ENCODE measurements at places on chromosomes 13 and 19. TPM values are rescaled to one million over a fixed set of nuclear protein-coding genes. Genes with fewer than 3 reads are reported as not detected.

DNA sequence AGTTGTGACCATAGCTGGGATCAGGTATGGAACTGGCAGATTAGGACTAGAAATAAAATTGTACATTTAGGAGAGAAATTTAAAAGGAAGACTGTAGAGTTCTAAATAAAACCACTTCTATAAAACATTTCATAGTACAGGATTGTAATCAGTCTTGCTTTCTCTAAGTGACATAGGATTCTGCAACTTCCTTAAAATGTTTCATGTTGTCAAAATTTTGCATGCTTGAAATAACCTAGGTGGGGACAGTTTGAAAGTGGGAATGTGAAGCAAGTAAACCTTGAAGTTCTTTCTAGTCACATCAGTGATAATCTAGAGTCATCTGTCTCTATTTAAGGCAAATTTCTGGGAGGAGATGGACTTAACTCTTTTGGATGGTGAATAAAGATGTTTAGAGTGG is 6.7 kb downstream of the TM9SF2 start:
- DNase-seq: no peak

DNA sequence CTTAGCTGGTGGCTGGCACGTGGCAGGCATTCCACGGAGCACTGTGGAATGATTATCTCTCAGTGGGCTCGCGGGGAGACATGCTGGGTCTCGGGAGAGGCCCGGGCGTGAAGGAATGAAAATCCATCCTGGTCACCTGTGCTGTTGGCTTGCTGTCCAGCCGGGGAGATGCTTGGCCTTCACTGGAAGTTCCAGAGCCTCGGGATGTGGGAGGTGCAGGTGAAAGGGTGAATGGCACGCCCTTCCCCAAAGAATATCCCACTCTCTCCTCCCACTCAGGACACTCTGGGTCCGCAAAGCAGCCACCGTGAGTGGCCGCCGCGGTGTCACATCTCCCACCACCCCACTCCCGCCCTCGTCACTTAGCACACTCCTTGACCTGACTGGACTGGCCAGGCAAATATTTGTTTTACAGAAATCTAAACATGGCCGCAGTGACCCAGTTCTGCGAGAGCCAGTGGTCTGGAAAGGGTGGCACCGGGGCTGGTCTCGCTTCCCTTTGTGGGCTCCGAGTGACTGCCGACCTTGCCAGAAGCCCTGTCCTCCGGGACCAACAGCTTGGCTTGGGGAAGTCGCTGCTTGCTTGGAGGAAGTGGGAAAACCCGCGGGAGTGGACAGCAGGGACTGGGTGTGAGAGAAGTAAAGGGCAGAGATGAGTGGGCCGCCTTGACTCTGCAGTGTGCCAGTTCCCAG is 8.0 kb downstream of the DPP9 start:
- no peak for DNase-seq

GRCh38 chr13:113855931-113856715 is 7.8 kb downstream of the GAS6 start:
- DNase-seq: no peak

DNA sequence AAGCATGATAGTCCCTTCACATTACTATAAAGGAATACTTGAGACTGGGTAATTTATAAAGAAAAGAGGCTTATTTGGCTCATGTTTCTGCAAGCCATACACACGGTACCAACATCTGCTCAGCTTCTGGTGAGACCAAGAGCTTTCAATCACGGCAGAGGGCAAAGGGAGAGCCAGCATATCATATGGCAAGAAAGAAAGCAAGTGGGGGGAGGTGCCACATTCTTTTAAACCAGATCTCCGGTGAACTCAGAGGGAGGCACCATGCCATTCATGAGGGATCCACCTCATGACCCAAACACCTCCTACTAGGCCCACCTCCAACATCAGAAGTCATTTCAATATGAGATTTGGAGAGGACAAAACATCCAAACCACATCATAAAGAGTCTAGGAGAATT is 20.3 kb downstream of the XPO4 start:
- no peak for DNase-seq

DNA sequence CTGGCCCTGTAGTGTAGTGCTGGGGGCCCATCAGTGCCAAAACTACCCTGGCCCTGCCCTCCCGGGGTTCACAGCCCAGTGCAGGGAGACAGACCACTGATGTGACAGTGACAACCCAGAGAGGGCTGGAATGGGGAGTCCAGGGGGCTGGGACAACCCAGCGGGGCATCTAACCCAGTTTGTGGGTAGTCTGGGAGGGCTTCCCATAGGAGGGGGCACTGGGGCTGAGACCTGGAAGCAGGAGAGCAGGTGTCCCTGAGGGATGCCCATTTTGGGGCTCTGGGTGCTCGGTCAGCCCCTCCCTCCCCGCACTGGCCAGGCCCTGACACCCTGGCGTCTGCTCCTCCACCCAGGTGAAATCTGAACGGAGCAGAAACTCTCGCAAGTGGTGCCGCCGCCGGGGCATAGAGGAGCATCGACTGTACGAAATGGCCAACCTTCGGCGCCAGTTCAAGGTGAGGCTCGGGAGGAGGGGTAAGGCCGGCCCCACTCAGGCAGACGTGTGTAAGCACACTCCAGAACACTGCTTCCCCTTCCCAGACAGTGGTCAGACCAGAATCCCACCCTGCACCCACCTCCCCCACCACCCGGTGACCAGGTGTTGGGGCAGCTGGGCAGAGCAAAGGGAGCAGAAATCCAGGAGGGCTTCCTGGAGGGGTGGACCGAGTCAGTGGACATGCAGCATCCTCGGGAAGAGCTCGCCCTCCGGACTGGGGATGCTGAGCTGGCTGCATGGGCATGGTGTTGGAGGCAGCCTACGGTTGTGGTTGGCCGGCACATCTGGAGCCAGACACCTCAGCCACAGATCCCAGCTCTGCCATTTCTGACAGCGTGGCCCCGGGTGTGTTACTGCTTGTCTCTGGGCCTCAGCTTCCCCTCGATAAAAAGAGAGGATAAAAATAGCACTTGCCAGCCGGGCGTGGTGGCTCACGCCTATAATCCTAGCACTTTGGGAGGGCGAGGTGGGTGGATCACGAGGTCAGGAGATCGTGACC is 24.4 kb downstream of the DHX34 start:
- no peak for DNase-seq

The ZNF555 gene
- 14.7 TPM for polyA plus RNA-seq

The COX6B2 gene
- 0.52 TPM for polyA plus RNA-seq

The PLD3 gene
- 240 TPM for polyA plus RNA-seq
